ENCODE measurements at places on chromosomes 1 and 21.

GRCh38 chr1:942411-942821 is 16.6 kb downstream of the NOC2L start:
- peak; percentile 16 for ATAC-seq

DNA sequence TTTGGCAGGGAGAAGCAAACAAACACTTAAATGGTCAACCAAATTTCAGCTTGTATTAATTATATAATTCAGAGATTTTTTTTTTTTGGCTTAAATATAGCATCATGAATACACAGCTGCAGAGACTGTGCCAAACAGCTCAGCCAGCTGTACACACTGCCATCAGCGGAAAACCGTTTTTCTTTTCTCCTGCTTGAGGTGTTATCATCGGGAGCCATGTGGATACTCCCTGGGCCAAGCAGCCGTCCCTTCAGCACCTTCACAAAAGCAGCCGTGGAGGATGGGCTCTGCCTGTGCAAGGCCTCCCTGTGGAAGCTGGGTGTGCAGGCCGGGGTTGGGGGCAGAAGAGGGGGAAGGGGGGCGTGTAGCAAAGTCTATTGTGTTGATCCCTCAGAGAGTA is 85.0 kb downstream of the NUF2 start:
- ATAC-seq, result no peak

DNA sequence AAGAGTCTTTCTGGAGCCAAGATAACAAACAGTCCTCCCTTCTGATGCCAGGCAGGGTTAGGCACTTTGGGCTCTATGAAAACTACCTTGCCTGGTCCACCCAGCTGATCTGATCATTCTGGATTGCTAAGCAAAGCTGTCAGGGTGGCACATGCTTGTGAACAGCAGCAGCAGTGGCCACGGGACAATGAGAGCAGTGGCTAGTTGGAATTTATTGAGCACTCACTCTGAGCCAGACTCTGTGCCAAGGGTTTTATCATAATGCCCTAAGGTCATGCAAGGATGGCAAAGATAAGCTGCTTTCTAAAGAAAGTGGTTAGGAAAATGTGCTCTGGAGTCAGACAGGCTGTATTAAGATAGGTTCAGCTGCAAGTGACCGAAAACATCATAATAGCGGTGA is 390.4 kb upstream of the VAMP3 start:
- no peak for ATAC-seq

DNA sequence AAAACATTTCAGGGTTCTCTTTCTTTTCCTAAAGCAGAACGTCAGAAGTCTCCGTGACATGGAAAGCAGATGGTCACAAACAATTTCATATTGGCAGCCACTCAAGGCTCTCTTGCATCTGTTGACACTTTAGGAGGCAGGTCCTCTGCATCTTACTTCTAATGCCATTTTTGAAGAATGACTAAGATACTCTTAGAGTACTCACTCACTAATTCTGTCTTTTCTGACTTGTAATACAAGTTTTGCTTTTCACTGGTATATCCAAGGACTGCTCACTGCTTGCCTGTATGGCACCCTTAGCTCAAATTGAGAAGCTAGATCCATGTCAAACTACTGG is 68.3 kb downstream of the PRRX1 start:
- no peak for ATAC-seq

GRCh38 chr1:177106614-177107365 is 57.7 kb downstream of the ASTN1 start:
- ATAC-seq, result no peak

DNA sequence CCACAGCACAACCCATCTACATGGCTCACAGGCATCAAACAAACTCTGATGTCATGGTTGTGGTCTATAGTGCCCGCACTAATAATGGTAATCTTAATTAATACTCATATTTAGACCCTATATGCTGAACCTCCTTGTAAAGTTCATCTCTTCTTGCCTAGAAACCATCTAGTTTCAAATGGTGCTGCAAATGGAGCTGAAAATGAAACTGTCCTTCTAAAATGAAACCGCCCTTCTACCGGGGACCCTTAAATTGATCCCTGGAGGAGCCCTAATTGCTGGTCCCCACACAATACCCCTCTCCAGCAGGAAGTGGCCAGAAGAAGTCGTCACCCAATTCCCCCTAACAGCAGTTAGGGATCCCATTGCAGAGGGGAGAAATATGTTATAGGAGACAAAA is 612.6 kb downstream of the MRPL39 start:
- ATAC-seq, result no peak

DNA sequence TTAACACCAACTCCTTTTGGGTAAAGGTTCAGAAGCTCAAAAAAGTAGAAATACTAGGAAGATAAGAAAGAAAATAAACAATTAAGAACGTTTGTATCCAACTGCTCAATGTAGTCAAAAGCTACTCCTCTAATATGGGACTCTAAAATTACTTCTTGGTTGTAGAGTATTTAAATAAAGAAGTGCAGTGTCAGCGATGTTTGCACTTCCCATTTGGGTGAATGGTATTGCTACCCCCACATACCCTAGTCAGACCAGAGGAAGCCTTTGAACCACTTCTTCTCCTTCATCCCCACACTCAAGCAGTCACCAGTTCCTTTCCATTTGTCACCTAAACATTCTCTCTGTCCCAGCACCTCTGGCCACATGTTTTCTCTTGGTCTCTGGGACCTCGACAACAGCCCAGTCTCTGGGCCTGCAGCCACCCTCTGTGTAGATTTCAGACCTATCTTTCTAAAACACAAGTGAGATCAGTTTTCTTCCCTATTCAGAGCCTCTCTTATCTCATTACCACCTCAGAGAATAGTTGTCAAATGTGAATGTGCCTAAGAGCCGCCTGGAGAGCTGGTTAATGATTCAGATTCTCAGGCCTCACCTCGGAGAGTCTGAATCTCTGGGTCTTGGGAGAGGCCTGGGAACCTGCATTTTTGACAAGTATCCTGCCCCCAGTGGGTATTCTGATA is 109.8 kb downstream of the OMA1 start:
- no peak for ATAC-seq
